Neural progenitor cell (in vitro differentiated cells): ENCODE measurements at places on chromosomes 3 and 15.

GRCh38 chr3:61997101-61997500, 376.2 kb downstream of the FEZF2 start:
- DNase-seq: no peak

GRCh38 chr15:60899967-60900356, 329.1 kb downstream of the RORA start:
- DNase-seq: no peak

DNA sequence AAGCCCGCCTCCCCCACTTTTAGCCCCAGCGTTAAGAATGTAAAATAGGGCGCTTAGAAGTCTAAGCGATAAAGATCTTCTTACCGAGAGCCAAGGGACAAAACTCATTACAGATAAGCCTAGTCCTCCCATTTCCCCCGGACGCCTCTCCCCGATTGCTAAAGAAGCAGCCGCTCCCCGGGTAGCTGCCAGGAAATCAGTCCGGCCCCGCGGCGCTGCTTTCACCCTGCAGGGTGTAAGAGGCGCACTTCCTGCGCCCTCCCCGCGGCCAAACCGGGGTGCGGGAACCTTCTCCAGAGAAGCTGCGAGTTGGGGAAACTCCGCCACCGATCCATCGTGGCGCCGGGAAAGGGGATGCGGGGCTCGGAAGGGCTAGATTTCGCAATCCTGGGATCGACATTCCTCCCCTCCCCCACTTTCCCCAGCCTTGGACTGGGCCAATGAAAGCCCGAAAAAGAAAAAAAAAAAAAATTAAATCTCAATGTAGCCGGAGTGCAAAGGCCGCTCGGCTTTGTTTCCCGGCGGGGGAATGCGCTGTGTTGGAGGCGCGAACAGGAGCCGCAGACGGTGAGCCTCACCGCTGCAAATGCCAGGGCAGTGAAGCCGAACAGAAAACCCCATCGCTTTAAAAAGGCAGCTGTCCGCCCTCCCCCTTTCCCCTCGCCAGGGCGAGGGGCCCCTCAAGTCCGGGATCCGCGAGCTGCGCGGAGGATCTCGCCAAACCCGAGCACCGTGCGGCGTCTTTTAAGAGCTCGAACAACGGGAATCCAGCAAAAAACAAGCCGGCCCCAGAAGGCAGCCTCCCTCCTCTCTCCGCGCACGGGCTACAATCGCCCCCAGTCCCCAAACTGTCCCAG, 626 bp upstream of the PTPRG start:
- peak; percentile 90 for DNase-seq

GRCh38 chr15:90400005-90400758, 12.1 kb downstream of the IQGAP1 start:
- DNase-seq: no peak

- DNase-seq: no peak
These were observed 60.9 kb upstream of the ZNF280D start for GRCh38 chr15:56794165-56794552.

DNA sequence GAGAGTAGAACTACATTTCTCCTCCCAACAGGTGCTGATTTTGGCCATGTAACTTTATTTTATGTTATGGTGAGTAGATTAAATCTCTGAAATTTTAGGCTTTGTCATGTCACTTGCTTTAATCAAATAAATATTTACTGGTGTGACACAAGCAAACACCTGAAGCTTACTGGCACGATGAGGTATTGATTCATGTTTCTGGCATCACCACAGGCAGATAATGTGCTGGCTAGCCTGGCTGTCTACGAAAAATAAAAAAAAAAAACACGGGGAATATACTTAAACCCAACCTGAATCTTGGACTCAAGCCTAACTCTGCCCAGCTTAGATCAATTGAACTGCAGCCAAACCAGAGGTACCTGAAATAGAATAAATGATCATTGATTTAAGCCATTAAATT, 65.6 kb upstream of the CADM2 start:
- no peak for DNase-seq

DNA sequence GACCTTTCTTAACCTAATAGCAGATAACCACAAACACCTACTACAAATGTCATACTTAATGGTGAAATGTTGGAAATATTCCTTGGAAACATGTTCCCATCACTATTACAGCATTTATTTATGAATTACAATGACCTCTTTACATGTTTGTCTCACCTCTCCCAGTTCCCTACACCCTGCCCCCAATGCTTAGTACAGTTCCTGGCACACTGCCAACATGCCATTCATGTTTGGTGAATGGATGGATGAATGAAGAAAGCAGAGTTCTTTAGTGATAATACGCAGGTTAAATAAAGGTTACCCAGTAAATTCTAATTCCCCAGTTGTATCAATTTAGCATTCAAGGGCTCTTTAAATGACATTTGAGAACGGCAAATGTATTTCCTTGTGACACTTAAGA, 259.9 kb upstream of the ATP11B start:
- no peak for DNase-seq
